ENCODE measurements at places on chromosomes 2 and 18. TPM values are rescaled to one million over a fixed set of nuclear protein-coding genes. Genes with fewer than 3 reads are reported as not detected.

TCF23 gene
- total RNA-seq, result not detected

IL1F10 gene
- total RNA-seq, result not detected

ADAM23 gene
- 19.2 TPM for total RNA-seq

THSD7B gene
- not detected for total RNA-seq

SFT2D3 gene
- 7.1 TPM for total RNA-seq

FBXO15 gene
- total RNA-seq, result 0.92 TPM

DNAJC5G gene
- not detected for total RNA-seq

VWA3B gene
- not detected for total RNA-seq

SMYD1 gene
- not detected for total RNA-seq

C2orf66 gene
- total RNA-seq, result not detected

PLGLB2 gene
- total RNA-seq, result 6.5 TPM

FOXD4L1 gene
- total RNA-seq, result not detected

TLX2 gene
- total RNA-seq, result not detected

SLC4A3 gene
- 9.7 TPM for total RNA-seq

DES gene
- total RNA-seq, result 0.70 TPM

SNRNP27 gene
- total RNA-seq, result 50.7 TPM

GYPC gene
- 46.4 TPM for total RNA-seq

QPCT gene
- 1.2 TPM for total RNA-seq

SERPINE2 gene
- 61.0 TPM for total RNA-seq

UNC80 gene
- total RNA-seq, result not detected

SLC35F5 gene
- total RNA-seq, result 139 TPM

UGT1A6 gene
- total RNA-seq, result not detected

CRYBA2 gene
- not detected for total RNA-seq

IL36A gene
- total RNA-seq, result not detected

SIX3 gene
- not detected for total RNA-seq

COLEC11 gene
- total RNA-seq, result not detected

KLHL30 gene
- 12.2 TPM for total RNA-seq

LIPG gene
- 1.5 TPM for total RNA-seq

IL1B gene
- not detected for total RNA-seq

CDH20 gene
- total RNA-seq, result not detected

LRRTM4 gene
- total RNA-seq, result not detected

FEV gene
- total RNA-seq, result not detected

PHOSPHO2 gene
- 3.0 TPM for total RNA-seq

ALK gene
- not detected for total RNA-seq

CDK5R2 gene
- not detected for total RNA-seq

ATOH8 gene
- 2.7 TPM for total RNA-seq

MBD2 gene
- 52.2 TPM for total RNA-seq

TMX3 gene
- total RNA-seq, result 71.2 TPM
